BE2C (cell line): ENCODE measurements at places on chromosomes 1 and 21.

DNA sequence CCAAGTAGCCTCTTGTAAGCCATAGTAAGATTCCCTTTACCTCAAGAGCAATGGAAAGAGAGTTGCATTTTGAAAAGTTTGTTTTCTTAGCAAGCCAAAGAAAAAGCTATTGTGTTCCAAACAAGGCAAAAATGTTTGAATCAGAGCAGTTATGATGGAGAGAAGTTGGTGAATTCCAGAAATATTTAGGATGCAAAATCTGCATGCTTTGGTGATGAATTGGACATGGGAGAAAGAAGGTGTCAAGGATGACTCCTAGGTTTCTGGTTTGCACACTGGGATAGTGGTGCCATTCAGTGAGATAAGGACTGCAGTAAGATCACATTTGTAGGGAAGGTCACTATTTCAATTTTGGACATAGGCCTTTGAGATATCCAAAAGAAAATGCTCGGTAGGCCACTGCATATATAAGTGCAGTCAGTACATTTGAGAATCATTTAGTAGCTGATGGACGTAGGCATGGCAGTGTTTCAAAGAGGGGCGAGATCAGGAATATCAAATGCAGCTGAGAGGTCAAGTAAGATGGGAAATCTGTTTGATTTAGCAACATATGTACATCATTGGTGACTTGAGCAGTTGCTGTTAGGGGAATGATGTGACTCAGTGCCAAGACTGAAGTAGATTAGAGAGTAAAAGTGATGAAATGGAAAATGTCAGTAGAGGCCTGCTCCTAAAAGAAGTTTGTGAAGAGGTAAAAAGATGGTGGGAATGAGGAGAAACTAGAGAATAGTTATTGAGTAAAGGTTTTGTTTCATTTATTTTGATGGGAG is 33.9 kb upstream of the GPR25 start:
- DNase-seq: no peak

DNA sequence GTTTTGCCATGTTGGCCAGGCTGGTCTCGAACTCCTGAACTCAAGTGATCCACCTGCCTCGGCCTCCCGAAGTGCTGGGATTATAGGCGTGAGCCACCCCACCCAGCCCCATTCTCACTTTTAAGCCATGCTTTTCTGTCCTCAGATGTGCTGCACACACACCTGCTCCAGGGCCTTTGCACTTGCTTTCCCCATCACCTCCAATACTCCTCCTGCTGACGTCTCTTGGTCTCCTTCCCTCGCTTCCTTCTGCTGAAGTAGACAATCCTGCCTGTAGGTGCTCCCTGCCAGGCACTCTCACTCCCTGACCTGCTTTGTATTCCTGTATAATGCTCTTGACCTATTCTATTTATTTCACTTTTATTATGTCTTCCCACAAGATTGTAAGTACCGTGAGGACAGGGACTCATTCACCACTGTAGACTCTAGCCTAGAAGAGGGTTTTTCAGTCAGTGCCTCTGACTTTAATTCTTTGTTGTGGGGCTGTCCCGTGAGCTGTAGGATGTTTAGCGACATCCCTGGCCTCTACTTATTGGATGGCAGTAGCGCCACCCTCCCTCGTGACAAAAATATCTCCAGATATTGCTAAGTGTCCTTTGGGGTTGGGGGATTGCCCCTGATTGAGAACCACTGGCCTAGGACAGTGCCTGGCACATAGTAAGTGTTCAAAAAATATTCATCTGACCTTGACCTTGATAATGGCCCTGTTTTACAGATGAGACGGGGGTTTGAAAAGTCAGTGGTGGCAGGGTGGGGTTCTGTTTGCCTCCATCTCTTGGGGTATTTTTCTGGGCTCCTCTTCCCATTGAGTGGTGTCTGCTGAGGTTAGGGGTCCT is 4.6 kb downstream of the TNFRSF1B start:
- no peak for DNase-seq

GRCh38 chr1:92484472-92485380 is 2.0 kb downstream of the GFI1 start:
- peak; percentile 8 for DNase-seq

- no peak for DNase-seq
Measured at GRCh38 chr1:90572446-90572845, 144.7 kb downstream of the BARHL2 start.

- no peak for DNase-seq
Measured at GRCh38 chr1:108055387-108055786, 90.4 kb upstream of the VAV3 start.

- DNase-seq: no peak
Measured at GRCh38 chr1:151806170-151806569, 951 bp upstream of the LINGO4 start.

DNA sequence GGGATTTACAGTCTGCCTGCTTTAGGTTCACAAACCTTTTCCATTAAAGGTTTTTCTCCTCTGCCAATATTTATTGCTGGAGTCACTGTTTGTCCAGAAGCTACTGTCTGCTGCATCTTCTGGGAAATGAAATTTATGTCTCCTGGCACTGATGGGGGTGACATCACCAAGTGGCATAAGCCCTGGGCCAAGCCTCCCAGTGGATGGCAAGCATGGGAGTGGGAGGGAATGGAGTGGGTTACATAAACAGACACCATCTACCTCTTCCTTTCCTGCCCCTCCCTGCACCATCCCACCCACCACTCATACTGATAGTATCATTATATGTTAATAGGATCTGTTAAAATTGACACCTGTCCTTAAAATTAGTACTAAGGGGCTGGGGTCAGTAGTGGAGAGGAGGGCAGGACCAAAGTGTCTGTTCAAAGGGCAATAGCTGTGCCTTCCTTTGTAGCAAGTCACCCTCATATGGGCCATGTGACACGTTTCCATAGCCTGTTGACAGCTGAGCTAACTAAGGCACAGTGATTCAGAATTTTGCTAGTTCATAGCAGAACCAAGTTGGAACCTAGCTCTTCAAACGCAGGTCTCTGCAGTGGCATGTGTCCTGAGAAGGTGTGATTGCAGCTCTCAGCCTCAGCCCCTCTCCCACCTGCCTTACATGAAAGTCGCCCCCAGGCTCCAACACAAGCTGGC is 71.0 kb downstream of the MAB21L3 start:
- no peak for DNase-seq

GRCh38 chr1:33030575-33030974 is 6.1 kb downstream of the AK2 start:
- DNase-seq: no peak
